GM23338 (cell line): ENCODE measurements at places on chromosomes 13 and 19.

DNA sequence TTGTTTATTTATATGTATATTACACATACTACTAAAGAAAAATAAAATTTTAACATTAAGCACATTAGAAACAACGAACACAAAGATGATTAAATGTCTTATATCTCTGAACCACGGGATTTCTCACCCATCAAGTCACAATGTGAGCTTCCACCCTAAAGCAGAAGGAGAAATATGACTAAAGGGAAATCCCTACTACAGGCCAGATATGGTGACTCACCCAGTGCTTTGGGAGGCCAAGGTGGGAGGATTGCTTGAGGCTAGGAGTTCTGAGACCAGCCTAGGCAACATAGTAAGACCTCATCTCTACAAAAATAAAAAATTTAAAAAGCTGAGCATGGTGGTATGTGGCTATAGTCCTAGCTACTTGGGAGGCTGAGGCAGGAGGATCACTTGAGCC lies 24.6 kb downstream of the DCT start:
- no peaks in the 10 kb centered on the region for H3K4me1 ChIP-seq
- no peak overlapping the region for H3K4me3 ChIP-seq
- H3K36me3 ChIP-seq, result no peaks in the 10 kb centered on the region
- no peak overlapping the region for H3K27ac ChIP-seq
- DNase-seq, result no peak

DNA sequence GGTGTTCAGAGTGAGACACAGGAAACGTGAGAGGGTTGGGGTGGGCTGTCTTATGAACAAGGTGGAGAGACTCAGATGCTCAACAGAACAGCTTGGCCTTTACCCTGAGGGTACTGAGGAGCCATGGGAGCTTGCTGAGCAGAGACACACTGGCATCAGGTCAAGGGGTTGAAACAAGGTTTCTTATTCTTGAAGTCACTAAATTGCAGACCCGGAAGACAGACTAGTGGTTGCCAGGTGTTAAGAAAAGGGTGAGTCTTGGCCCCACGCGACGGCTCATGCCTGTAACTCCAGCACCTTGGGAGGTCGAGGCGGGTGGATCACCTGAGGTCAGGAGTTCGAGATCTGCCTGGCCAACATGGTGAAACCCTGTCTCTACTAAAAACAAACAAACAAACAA lies 22.4 kb downstream of the CACNG6 start:
- no peak overlapping the region for H3K27ac ChIP-seq
- peaks cover 9% of the 10 kb centered on the region for H3K4me1 ChIP-seq
- H3K27me3 ChIP-seq, result no peaks in the 10 kb centered on the region
- no peak for DNase-seq

- H3K27me3 ChIP-seq, result no peaks in the 10 kb centered on the region
- no peak overlapping the region for H3K27ac ChIP-seq
- no peaks in the 10 kb centered on the region for H3K4me1 ChIP-seq
- no peak for DNase-seq
- H3K36me3 ChIP-seq, result peaks cover 15% of the 10 kb centered on the region; the same call in 1 of the 2 replicates
Observed at GRCh38 chr19:4113398-4114088, 10.4 kb downstream of the MAP2K2 start.

- H3K27ac ChIP-seq, result no peak overlapping the region
- H3K4me1 ChIP-seq, result peaks cover 17% of the 10 kb centered on the region
- H3K4me3 ChIP-seq, result no peak overlapping the region
- no peaks in the 10 kb centered on the region for H3K27me3 ChIP-seq
Observed at GRCh38 chr13:77022341-77022740, 4.6 kb downstream of the FBXL3 start.

GRCh38 chr13:34128661-34129060 lies 310.7 kb downstream of the RFC3 start:
- H3K4me3 ChIP-seq, result no peak overlapping the region
- H3K27me3 ChIP-seq, result no peaks in the 10 kb centered on the region
- H3K27ac ChIP-seq, result no peak overlapping the region

- peak within 1 kb of the TSS; percentile 87 for H3K4me3 ChIP-seq
- H3K36me3 ChIP-seq, result no peaks in the 10 kb centered on the region
- DNase-seq, result peak; percentile 95
Observed at GRCh38 chr19:45001087-45001739, at the start of gene RELB. RELB (plus strand) TSS chr19:45001464; CDS start chr19:45001580, 116 bp downstream.

DNA sequence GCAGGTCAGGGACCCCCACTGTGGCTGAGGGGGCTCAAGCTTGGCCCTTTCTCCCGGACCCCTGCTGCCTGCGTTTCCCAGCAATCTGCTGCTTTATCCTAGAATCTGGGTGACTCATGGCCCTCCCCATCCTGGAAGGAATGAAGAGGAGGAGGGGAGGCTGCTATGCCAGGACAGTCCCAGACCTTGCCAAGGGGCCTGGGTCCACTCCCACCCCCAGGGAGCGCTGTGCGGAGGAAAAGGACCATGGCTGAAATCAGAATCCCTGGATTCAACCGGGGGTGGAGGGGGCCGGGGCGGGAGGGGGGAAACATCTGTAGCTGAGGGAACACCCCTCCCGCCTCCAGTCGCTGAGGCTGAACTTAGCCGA lies 20.5 kb downstream of the ZNF114 start:
- H3K36me3 ChIP-seq, result peaks cover 21% of the 10 kb centered on the region
- peak overlapping the region; percentile 88; the same call in 1 of the 2 replicates for H3K27ac ChIP-seq
- H3K27me3 ChIP-seq, result no peaks in the 10 kb centered on the region

DNA sequence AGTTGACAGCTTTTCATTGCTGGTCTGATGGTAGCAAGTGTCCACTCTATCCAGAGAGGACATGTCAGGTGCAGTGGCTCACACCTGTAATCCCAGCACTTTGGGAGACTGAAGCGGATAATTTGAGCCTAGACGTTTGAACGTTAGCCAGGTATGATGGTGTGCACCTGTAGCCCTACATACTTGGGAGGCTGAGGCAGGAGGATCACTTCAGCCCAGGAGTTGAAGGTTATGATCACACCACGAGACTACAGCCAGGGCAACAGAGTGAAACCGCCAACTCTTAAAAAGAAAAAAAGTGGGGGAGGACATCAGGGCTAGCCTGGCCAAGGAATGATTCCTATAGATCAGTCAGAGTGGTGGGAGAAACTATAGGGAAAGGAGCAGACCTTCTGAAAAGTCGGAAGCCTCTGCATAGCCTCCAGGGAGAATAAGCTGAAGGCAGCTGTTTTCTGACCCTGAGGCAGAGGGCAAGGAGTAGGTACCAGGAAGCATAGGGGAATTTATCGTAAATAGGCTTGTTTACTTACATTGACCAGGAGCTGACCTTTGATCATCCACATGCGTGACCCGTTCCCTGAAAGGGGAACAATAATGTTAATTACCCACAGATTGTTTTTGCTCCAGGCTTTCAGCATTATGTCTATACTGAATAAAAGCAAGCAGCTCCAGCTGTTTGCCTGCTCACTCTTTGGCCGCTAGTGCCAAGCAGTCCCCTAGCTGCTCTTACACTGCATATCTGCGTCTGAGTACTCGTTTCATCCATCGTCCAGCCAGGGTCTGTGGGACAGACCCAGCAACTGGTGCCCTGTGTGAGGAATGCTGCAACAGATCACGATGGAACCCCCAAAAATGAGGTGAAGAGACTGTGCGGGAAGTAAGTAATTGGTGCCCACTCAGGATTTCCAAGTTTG lies 161.6 kb downstream of the RNF17 start:
- H3K4me1 ChIP-seq, result peaks cover 13% of the 10 kb centered on the region
- DNase-seq, result no peak
- no peaks in the 10 kb centered on the region for H3K36me3 ChIP-seq
- 0 out of 2 replicates have a peak, but pooled peaks cover 4% of the 10 kb centered on the region for H3K27me3 ChIP-seq
- no peak overlapping the region for H3K4me3 ChIP-seq
- no peak overlapping the region for H3K27ac ChIP-seq

- peak overlapping the region; percentile 34; the same call in 1 of the 2 replicates for H3K27ac ChIP-seq
- no peaks in the 10 kb centered on the region for H3K36me3 ChIP-seq
- no peak for DNase-seq
- no peaks in the 10 kb centered on the region for H3K27me3 ChIP-seq
- H3K4me3 ChIP-seq, result no peak overlapping the region
- H3K4me1 ChIP-seq, result peaks cover 22% of the 10 kb centered on the region
Observed at GRCh38 chr13:73519396-73520116, 460.8 kb downstream of the KLF5 start.

DNA sequence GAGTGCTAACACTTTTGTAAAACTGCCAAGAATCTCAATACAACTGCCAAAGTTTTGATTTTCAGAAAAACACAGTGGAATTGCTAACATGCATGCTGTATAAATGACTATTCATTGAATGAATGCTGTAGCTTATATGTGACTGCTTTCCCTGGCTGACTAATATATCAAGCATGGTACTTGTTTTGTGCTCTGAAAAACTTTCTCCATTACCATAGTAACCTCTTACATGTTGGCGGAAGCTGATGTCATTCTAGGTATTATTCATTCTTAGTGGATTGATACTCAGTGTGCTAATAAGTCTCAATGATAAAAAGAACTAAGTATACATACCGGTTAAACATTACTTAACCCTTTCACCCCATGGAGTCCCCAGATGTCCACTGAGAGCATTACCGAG lies 166.1 kb upstream of the MYO16 start:
- no peaks in the 10 kb centered on the region for H3K4me1 ChIP-seq
- DNase-seq, result no peak
- no peaks in the 10 kb centered on the region for H3K27me3 ChIP-seq

DNA sequence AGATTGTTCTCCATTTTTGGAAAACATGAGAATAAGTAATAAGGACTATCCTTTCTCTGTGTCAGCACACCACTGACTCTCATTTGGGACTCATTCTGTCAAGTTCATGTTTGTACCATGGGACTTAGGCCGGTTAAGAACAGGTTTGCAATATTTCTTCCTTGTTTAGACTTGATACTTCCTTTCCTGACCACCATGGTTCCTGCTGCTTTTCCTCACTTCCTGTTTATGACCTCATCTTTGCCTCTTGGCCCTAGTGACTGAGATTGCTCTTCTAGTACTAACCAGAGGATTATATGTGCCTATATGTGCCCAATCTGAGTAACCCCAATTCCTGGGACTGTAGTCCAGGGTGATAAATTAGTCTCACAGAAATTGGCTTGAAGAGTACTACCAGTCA lies 32.5 kb upstream of the NDFIP2 start:
- H3K4me1 ChIP-seq, result peaks cover 12% of the 10 kb centered on the region; the same call in 1 of the 2 replicates
- no peak overlapping the region for H3K27ac ChIP-seq
- H3K27me3 ChIP-seq, result no peaks in the 10 kb centered on the region

DNA sequence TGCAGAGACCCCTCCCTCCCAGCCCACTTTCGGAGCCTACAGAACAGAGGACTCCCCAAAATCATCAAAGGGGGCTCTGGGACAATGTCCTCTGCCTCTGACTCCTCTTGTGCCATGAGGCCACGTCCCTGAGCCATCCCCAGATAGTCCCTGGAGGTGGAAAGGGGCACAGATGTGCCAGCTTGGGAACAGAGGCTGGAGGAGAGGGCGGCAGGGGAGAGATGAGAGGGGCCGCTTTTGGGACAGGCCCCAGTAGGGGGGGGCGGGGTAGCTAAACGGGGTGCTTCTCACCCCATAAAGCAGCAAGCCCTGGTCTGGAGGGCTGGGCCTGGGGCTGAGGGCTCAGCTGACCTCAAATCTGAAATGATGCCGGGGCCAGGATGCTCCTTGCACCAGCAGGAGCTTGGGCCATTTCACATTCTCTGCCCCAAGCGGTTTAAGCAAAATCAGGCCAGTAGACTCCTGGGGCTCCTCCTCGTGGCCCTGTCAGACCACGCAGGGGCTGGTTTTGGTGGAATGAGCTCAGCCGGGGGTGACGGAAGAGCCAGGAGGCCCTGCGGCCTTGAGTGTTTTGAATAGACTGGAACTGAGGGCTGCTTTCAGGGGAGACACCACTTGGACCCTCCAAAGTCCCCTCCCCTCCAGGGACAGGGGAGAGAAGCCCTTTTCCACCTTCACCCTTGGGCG lies 27.1 kb downstream of the ONECUT3 start:
- DNase-seq, result no peak
- peaks cover 76% of the 10 kb centered on the region for H3K27me3 ChIP-seq
- peaks cover 14% of the 10 kb centered on the region for H3K4me1 ChIP-seq
- H3K36me3 ChIP-seq, result no peaks in the 10 kb centered on the region
- H3K4me3 ChIP-seq, result no peak overlapping the region

DNA sequence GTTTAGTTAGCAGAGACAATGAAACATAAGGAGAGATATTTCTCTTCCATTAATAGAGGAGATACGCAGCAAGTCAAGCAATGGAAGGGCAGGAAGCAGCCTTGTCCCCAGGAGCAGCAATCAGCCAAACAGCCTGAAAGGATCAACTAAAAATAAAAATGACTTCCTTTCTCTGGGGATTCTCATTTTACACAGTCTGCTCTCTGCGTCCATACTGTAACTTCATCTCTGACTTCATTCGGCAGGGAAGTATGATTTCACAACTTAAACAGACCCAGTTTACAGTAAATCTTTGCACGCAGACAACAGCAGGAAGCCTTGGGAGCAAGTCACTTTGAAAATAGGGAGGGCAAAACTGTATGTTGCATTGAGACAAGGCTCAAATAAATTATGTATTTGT lies 826.7 kb downstream of the DIAPH3 start:
- no peaks in the 10 kb centered on the region for H3K27me3 ChIP-seq
- no peaks in the 10 kb centered on the region for H3K36me3 ChIP-seq
- no peak overlapping the region for H3K27ac ChIP-seq
- H3K4me1 ChIP-seq, result no peaks in the 10 kb centered on the region
- no peak for DNase-seq
- no peak overlapping the region for H3K4me3 ChIP-seq

- H3K4me3 ChIP-seq, result no peak overlapping the region
- H3K27ac ChIP-seq, result peak overlapping the region; percentile 60; the same call in 1 of the 2 replicates
- no peak for DNase-seq
- peaks cover 25% of the 10 kb centered on the region for H3K4me1 ChIP-seq
- no peaks in the 10 kb centered on the region for H3K27me3 ChIP-seq
Observed at GRCh38 chr19:46980761-46981160, 38.9 kb upstream of the NPAS1 start.

DNA sequence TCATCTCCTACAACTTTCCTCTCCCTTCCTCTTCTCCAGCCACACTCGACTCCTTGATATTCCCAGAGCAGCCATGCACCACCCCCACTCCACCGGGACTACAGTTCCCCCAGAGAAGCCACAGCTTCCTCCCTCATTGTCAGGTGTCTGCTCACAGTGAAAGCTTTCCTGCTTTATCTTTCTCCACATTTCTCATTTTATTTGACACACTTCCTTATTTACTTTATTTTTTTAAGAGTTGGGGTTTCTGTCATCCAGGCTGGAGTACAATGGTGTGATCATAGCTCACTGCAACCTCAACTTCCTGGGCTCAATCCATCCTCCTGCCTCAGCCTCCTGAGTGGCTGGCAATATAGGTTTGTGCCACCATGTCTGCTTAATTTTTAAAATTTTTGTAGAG lies 464.6 kb downstream of the MYO16 start:
- no peaks in the 10 kb centered on the region for H3K36me3 ChIP-seq
- no peaks in the 10 kb centered on the region for H3K4me1 ChIP-seq
- H3K4me3 ChIP-seq, result no peak overlapping the region
- DNase-seq, result no peak

DNA sequence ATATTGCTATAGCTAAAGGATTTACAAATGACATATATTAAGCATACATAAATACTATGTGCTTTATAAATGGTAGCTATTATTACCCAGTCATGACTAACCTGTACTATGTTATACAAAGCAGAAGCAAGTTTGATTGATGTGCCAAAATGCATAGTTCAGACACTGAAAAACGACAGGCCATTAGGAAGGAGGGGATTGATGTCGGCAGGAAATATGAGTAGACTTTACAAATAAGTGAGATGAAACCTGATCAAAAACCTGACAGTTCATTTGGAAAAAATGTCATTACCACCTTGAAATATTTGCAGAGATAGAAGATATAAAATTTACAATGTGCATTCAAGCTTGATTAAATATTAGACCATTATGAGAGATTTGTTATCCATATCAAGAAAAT lies 38.8 kb upstream of the TPP2 start:
- no peak overlapping the region for H3K4me3 ChIP-seq
- no peak overlapping the region for H3K27ac ChIP-seq
- DNase-seq, result no peak
- no peaks in the 10 kb centered on the region for H3K4me1 ChIP-seq
